ENCODE measurements at places on chromosomes 3 and 15.

DNA sequence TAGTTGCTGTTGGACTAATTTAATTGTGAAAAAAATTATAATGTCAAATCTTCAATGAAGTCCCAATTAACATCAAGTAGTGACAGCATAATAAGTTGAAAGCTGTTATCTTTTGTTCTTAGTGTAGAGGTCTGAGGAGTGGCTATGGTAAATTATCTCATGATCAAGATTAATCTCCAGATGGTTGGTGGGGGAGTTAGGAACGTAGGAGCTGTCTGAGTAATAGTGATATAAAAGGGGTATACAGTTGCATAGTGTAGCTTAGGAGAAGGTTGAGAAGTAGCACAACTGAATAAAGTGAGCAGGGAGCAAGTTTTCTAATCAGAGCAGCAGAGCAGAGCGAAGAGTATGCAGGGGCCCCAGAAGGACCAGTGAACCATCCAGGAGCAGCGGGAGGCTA is 19.5 kb downstream of the TMOD2 start:
- DNase-seq = no peak

DNA sequence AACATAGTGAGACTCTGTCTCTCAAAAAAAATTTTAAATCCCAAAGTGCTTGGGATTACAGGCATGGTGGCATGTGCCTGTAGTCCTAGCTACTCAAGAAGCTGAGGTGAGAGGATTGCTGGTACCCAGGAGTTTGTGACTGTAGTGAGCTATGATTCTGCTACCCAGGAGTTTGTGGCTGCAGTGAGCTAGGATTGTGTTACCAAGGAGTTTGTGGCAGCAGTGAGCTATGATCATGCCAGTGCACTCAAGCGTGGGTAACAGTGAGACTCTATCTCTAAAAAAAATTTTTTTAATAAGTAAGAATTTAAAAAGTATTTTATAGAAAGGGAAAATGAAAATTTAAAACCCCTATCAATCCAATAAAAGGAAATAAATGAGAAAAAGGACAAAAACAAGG is 69.5 kb downstream of the FAIM start:
- no peak for DNase-seq

DNA sequence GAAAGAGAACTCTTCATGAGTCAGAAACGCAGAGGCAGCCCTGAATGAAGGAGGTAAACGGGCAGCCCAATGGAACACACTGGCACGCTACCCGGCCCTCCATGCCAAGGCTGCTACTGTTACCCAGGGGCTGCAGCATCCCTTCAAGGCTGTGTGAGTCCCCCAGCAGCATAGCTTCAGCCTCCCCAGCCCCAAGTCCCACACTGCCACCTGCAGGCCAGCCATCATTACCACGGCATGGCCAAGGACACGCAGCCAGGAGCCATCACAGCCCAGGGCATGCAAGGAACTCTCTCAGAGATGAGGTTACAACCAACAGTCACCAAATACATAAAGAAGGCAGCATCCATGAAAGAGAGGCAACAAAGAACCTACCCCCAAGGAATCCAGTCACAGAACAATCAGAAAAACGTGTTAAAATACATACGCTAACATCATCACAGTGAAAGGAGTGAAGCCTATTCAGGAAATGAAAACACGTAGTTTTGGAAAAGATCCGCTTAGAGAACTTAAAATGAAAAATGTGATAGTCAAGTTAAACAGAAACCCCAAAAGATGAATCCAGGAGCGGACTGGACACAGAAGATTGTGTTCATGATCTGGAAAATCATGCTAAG is 22.4 kb downstream of the PLA2G4F start:
- DNase-seq = no peak

- DNase-seq = no peak
Observed at GRCh38 chr3:170387950-170388349, 30.4 kb downstream of the SKIL start.

- DNase-seq = no peak
Observed at GRCh38 chr3:119314821-119315220, 20.6 kb downstream of the ARHGAP31 start.

DNA sequence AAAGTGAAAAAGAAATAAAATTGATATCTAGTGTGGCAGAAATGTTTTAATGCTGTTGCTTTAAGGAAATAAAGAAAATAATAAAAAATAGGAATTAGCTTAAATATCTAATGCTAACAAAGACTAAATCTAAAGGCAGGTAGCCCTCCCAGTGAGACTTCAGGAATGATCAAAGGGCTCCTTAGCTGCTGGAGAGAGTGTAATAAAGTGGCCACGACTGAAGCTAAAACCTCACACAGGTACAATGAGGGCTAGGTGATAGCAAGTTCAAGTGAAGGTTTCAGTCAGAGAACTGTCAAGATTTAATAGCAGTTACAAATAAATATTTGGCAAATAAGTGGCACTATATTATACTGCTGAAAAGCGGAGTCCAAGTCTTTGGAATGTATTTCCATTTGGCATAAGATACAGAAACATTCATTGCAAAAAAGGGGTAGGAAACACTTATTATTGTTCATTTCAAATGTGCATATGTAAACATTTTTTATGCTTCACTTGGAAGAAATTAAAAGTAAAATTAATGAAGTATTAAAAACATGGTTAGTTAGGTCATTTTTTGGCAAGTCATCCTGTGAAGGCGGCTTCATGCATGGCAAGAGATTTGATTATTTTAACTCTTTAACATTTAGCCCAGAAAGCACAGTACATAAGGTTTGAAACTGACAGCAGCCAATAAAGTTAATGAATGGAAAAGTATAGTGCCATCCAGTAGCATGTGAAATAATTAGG is 168.2 kb downstream of the ECT2 start:
- DNase-seq = no peak

GRCh38 chr15:59052915-59053407 is 52.0 kb upstream of the CCNB2 start:
- DNase-seq = no peak

DNA sequence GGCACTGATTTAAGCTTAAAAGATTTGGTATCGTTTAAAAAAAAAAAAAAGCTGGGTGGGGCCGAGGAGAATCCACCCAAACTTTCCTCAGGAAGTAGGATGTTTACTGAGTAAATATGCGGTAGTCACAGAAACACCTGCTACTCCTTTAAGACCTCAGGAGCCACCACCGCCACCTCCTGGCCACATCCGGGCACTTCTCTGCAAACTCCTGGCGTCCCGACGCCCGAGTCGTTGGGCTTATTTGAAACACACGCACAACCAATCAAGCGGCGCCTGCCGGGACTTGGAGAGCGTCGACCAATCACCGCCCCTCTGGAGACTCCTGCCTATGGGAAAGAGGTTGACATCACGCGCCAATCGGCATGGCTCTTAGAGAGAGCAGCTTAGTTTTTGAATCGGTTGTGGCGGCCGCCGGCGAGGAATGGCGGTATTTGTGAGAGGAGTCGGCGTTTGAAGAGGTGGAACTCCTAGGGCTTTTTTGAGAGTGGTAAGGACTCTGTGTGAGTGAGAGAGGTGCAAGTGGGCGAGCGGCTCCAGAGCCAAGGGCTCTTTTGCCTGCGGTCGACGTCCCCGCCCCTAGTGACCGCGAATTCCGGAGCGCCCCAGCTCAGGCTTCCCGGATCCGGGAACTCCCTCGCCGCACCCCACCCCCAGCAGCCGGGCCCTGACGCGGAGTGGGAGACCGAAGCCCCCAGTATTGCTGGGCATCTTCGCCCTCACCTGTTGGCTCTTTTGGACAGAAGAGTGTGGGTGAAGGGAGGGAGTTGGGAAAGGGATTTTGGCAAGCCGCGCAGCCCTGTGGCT is at the start of gene ECT2:
TSS of gene ECT2 (plus strand) at position 359 of the 807 bp plus-strand sequence. CDS start 3,805 bp downstream, outside the sequence.
- peak; percentile 32 for DNase-seq

DNA sequence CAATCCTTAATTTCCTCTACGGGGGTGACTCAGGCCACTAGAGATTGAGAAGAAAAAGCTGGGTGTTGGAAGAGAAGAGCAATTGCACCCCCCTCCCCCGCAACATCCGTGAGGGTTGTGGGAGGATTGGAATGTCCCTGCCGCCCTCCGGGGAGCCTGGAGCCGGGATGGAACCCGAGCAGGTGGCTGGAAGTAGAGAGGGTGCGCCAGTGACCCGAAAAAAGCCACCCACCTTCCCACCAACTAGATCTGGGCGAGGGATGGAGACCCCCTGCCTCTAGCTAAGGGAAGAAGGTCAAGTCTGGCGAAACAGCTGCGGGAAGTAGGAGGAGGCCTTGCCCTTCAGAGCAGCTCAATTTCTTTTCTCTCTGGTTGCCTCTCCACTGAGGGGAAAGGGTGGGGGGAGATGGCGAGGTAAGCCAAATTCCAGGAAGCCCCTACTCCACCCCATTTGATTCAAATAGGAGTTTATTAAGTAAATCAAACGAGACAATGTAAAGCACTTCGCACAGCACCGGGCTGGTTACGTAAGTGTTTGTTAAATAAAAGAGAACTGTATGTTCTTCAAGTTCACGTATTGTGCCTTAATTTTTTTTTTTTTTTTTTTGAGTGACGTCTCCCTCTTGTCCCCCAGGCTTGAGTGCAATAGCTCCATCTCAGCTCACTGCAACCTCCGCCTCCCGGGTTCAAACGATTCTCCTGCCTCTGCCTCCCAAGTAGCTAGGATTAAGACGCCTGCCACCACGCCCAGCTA is 1.1 kb upstream of the WWTR1 start:
- no peak for DNase-seq

DNA sequence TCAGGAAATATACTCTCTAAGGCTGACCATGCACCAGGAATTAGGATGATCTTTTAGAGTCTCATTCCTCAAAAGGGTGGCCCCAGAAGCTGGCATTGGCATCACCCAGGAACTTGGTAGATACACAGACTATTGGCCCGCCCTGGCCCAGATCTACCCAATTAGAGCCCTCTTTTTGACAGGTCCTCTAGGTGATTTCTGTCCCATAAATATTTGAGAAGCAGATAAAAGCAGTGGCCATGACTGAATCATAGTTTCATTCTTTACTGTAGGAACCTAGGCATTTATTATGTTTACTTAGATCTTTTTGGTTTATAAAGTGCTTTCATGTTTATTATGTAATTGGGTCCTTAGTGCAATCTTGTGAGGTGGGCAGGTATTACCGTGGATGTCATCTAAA is 7.6 kb downstream of the TLNRD1 start:
- DNase-seq = no peak

GRCh38 chr15:61227269-61227949 is 1.7 kb downstream of the RORA start:
- no peak for DNase-seq

DNA sequence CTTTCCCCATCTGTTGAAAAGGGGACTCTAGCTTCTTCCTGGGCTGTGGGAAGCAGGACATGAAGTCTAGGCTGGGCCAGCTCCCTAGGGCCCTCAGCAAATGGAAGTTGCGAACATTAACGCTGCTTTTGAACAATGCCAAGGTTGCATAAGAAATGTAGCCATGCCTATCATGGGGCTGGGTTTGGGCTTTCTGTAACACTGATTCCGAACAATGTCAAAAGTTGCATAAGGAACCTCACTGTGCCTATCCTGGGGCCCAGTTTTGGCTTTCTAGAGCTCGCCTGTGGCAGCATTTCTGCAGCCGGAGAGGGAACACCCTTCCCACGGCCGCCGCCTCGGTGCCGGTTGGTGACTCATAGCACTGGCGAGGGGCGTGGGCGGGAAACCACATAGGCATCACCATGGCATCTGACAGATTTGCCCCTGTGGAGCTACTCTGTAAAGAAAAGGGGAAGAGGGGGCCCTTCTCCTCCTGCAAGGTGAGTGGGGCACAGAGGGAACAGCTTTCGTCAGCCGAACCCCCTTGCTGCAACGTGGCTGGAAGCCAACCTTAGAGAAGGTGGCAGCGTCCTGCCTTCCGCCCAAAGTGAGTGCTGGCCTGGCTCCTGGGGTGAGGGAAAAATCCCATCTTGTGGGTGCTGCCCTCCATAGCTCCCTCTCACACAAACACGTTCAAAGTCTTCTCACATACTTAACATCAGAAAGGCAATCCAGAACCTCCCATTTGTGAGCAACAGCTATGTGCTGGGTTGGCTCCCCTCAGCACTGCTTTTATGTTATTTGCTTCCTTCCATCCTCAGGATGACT is 46.6 kb upstream of the ATP2B2 start:
- DNase-seq = no peak

DNA sequence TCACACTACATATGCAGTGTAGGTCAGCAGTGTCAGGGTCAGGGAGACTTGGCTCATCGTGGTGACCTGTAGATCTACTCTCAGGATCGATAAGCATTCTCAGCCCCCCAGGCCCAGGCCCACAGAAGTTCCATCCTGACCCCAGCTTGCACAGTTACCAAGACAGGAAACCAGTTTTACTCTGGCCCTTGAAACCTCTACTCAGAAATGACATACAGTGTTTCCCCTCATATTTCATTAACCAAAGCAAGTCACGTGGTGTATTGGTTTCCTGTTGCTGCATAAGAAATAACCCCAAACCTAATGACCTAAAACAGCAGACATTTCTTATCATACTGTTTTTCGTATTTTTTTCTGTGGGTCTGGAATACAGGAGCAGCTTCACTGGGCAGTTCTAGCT is 242.2 kb downstream of the SLCO3A1 start:
- DNase-seq = no peak

- DNase-seq = no peak
Observed at GRCh38 chr3:37982331-37982730, 8.3 kb upstream of the VILL start.

Measured in cortex of kidney (tissue), 1 donor.